Lower leg skin (tissue), 4 donors: ENCODE measurements at places on chromosomes 7 and 10. TPM values are rescaled to one million over a fixed set of nuclear protein-coding genes. Genes with fewer than 3 reads are reported as not detected.

DNA sequence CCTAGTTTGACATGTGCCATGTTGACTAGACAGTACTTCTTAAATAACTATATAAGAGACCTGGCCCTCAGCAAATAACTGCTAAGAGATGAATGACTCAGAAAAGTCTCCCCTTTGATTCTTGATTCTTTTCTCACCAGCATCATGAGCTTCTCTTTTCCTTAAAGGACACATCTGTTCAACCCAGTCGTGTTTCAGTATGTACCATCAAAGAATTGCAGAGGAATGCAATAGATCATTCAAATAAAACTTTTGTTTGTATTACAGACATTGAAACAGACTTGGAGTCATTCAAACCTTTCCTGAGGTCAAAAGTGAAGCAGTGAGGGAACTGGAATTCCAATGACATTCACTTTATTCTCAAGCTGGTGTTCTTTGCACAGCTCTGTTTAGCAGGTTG is 598.3 kb upstream of the GHITM start:
- no peak for DNase-seq

DNA sequence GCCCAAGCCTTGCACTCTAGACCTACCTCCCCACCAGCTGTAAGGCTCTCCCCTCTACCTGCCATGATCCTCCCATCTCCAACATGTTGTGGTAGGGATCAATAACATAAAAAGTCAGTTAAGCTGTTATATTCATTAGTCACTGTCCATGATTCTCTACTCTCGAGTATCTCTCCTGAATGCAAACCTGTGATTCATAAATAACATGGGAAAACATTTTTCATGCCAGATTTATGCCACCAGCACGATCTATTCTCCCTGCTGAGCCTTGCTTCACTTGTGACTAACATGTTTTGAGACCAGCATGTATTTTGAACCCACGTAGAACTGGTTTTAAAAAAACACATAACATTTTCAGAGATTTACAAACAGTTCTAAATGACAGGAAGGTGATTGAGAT is 30.3 kb downstream of the TMEM168 start:
- DNase-seq = no peak

- no peak for DNase-seq
Observed at GRCh38 chr7:45701701-45702510, 127.7 kb downstream of the ADCY1 start.

DNA sequence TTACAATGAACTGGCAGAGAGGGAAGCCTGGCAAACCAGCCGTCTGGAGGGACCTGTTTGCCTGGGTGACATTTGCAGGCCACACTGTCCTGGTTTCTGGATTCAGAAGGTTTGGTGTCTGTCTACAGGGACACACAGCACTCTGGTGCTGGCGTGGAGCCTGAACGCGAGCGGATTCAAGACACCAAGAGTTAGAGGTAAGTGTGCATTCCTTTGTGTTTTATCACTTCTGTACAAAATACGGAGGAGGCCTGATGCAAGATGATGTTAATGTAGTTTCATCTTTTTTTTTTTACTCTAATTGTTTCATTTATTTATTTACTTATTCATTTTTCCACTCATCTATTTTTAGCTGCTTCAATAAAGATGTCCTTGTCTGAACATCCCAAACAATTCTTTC is 485.3 kb upstream of the ADARB2 start:
- DNase-seq = no peak

KIAA1217 gene
- 45.2 TPM for total RNA-seq

HOXA7 gene
- 22.7 TPM for total RNA-seq

PTPRE gene
- total RNA-seq = 23.0 TPM
